ENCODE measurements at places on chromosomes 2 and 18.

DNA sequence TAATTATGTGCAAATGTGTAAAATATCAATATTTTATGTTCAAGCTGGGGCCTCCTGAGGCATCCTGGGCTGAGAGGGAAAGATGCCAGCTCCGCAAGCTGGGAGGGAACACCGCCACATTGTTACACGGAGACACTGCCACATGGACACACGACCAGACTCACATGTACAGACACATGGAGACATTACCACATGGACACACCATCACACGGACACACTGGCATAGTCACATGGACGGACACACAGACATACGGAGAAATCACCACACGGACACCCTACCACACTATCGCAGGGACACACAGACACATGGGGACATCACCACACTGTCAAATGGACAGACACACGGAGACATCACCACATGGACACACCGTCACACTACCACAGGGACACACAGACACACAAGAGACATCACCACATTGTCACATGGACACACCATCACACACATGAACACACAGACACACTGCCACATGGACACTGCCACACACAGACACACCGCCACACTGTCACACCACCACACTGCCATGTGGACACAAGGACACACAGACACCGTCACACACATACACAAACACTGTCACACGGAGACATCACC lies 117.6 kb downstream of the CCDC74A start:
- no peak for DNase-seq

DNA sequence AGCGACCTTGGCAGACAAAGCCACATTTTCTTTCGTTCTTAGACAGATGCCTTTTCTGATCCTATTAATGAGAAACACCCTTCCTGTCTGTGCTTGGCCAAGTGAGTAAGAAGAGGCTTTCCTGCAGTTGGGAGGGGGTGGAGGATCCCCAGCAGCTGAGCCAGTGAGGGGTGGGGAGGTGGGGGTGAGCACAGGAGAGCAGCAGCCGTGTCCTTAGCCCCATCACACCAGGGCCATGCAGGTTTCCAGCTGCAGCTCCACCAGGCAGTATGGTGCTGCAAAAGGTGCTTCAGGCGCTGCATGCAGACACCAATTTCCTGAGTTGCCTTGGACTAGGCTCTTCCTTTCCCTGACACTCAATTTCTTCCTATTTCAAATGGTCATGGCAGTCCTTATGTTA lies 123.3 kb upstream of the SIX2 start:
- DNase-seq = no peak

GRCh38 chr2:3625186-3625585 lies 30.3 kb downstream of the COLEC11 start:
- no peak for DNase-seq

DNA sequence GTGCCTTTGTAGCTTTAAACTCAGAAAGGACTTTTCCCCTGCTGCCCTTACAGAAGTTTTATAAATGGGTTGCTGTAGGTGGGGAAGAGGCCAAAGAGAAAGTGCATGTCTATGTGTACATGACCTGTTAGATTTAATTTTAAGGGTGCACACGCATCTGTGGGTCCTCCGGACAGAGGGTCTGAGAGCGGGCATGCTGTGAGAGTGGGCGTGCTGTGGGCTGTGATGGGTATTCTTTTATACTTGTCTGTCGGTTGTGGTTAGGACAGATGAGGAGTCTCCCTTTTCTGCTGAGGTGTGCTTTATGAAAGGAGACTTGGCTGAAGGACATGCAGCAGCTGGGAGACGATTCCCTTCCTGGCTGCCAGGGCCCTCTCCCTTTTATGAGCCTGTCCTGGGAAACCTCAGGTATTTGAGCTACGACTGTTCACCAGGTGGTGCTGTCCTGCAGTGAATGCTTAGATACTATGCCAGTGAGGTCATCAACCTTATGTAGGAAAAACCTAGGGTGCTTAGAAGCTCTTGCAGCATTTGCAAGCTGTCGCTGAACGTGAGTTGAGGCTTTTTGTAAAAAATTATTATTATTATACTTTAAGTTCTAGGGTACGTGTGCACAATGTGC lies 67.5 kb downstream of the TANC1 start:
- peak; percentile 25 for DNase-seq

DNA sequence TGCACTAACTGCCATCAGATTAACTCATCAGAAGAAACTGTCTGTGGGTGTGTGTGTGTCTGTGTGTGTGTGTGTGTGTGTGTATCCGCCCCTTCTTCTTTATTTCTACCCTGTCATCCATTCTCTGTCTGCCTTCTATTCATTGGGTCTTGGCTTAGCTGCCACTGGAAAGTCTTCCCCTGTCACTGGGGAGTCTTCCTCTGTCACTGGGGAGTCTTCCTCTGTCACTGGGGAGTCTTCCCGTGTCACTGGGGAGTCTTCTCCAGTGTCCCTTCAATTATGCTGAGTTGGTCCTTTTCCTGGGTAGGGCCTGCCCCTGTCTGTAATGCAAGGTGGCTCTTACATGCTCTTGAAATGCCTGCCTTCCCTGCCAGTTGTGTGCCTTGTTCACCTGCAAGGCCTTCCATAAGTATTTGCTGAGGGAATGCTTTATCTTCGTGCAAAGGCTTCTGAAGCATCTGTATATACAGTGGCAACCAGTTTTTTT lies 18.9 kb upstream of the POLR1B start:
- DNase-seq = no peak
